ENCODE measurements at places on chromosomes 5 and 9.

GRCh38 chr9:122518841-122519240, at the start of gene OR1J4:
TSS of gene OR1J4 (plus strand) at chr9:122519141. CDS start at chr9:122519141, 0 bp downstream.
- DNase-seq: no peak

- DNase-seq: no peak
Measured at GRCh38 chr9:78544230-78544629, 247.3 kb downstream of the PSAT1 start.

- DNase-seq: no peak
Measured at GRCh38 chr5:173451651-173452050, 123.4 kb upstream of the STC2 start.

GRCh38 chr9:124325816-124326215, 68.1 kb downstream of the NEK6 start:
- no peak for DNase-seq

DNA sequence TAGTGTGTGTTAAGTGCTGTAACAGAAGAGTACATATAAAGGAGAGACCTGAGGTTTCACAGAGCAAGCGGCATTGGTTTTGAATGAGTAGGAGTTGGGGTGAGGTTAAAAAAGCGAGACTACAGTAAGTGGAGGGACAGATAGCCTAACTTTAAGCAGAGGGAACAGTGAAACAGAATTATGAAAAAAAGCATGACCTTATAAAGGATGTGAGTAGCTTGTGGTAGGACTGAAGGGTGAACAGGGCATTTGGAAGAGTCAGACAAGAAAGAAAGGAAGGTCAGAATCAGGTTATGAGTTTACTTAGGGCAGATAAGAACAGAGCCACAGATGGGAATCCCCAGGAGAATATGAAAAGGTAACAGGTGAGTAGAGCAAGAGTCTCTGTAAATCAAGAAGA, 22.5 kb downstream of the MSANTD3 start:
- no peak for DNase-seq

DNA sequence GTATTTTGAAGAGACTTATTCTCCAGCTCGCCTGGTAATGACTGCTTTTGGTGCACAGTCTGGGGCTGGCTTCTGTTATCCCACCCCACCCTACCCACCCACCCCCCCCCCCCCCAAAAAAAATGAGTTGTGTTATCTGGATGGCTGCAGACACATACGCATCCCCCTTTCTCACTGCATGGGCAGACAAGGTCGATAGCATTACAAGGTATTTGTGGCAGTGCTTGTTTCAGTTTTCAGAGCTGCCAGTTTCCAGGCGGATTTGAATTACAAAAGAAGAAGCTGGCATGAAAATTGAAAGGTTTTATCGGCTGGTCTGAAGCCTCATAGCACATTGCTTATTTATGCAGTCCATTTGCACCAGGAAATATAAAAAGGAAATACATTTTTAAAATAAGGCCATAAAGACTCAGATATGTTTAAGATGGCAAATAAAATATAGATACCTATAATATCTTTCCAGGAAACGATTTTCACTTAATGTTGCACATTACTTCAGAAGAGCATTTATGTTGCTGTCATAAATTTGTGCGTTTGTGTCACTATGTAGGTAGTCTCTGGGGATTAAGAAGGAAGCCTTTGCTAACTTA, 85.1 kb upstream of the GRHPR start:
- DNase-seq: no peak

GRCh38 chr5:177312649-177313181, 1.0 kb upstream of the MXD3 start:
- no peak for DNase-seq

DNA sequence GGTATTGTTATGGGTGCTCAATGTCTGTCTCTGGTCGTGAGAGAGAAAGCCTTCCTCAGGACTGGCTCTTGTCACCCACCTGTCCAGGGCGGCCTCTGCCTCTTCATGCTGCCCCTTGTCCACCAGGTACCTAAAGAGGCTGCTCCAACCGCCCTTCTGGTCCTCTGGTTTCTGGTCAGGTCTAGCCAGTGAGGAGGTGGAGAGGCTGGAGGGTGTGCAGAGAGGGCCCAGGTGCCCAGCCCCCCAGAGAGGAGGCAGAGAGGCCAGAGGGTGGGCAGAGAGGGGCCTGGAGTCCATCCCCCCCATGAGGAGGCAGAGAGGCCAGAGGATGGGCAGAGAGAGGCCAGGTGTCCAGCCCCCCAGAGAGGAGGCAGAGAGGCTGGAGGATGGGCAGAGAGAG, 329.8 kb upstream of the IRX4 start:
- no peak for DNase-seq

GRCh38 chr5:93794954-93795353, 53.6 kb upstream of the POU5F2 start:
- no peak for DNase-seq

GRCh38 chr5:108749128-108749861, 1.6 kb downstream of the FER start:
- no peak for DNase-seq

DNA sequence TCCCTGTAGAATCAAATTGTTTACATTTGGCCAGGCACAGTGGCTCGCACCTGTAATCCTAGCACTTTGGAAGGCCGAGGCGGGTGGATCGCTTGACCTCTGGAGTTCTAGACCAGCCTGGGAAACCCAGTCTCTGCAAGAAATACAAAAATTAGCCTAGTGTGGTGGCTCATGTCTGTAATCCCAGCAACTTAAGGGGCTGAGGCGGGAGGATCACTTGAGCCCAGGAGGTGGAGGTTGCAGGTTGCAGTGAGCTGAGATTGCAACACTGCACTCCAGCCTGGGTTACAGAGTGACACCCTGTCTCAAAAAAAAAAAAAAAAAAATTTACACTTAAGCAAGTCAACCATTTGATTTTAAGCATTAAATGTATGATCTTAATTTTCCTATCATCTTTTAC, 17.5 kb upstream of the IQGAP2 start:
- no peak for DNase-seq

GRCh38 chr5:64458948-64459347, 46.9 kb upstream of the RGS7BP start:
- no peak for DNase-seq

DNA sequence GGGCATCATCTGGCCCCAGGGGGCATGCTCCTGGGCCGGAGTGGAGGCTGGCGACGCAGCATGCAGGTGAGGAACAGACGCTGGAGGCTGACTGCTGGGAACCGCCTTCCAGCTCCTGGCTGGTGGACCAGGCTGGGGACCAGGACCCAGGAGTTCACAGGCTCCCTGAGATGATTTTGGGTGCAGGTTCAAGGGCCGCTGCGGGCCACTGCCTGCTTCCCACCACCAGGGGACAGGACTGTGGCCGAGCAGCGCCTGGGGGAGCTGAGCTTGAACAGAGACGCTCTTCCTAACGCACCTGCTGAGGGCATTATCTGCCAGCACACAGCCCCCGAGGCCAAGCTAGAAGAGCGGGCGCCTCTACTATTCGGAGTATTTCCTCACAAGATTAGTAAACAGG, 132.1 kb upstream of the RAPGEF1 start:
- DNase-seq: no peak

DNA sequence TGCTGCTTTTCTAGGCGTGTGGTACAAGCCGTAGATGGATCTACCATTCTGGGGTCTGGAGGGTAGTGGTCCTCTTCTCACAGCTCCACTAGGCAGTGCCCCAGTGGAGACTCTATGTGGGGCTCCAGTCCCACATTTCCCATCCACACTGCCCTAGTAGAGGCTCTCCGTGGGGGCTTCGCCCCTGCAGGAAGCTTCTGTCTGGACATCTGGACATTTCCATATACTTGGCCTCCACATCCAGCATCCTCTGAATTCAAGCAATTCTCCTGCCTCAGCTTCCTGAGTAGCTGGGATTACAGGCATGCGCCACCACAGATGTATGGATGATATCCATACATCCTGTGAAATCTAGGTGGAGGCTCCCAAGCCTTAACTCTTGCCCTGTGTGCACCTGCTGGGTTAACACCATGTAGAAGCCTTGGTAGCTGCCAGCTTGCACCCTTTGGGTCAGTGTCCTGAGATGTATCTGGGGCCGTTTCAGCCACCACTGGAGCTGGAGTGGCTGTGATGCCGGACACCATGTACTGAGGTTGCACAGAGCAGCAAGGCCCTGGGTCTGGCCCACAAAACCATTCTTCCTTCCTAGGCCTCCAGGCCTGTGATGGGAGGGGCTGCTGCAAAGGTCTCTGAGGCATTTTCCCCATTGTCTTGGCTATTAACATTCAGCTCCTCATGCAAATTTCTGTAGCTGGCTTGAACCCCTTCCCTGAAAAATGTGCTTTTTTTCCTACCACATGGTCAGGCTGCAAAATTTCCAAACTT, 84.0 kb downstream of the EHMT1 start:
- DNase-seq: no peak

- DNase-seq: no peak
Measured at GRCh38 chr5:167845952-167846351, 445.5 kb upstream of the WWC1 start.
